Right cardiac atrium (tissue), 5 donors: ENCODE measurements at places on chromosomes 7 and 10. TPM values are rescaled to one million over a fixed set of nuclear protein-coding genes. Genes with fewer than 3 reads are reported as not detected.

LRRN3 gene
- total RNA-seq, result 44.8 TPM

DNA sequence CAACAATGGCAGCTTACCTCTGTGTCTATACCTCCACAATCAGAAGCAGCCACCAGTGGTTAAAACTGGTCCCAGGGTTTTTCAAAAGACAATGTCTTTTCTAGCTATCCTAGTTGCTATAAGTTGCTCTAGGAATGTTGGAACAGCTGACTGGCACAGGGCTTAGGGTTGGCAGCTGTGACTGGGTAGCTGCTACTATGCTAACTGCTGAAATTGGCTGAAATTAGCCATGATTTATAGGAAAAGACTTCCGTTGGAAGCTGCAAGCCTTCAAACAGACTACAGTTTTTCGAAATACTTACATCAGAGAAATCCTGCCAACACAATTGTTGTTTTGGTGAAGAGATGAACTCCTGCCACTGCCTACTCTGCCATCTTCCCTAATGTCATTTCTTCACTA lies 102.3 kb downstream of the MKX start:
- no peak for DNase-seq

GRCh38 chr7:115748123-115748738 lies 282.3 kb downstream of the TFEC start:
- no peak for DNase-seq

DNA sequence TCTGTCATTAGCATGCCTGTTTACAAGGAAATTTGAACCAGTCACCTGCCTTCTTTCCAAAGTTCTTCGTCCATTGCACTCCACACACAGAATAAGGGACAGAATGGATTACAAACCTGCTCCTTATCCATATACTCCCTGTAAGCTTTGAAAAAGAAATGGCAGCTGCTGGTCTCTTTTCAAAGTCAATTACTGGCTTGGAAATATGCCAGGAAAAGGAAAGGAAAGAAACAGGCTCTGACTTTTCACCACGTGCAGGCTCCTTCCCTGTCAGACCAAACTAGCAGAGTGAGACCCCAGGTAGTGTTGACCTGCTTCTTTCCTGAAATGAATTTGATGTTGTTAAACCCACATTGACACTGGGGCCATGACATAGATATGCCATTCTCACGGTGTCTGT lies 84.5 kb downstream of the LHFPL3 start:
- DNase-seq, result no peak

FOXI2 gene
- total RNA-seq, result 0.06 TPM

DNA sequence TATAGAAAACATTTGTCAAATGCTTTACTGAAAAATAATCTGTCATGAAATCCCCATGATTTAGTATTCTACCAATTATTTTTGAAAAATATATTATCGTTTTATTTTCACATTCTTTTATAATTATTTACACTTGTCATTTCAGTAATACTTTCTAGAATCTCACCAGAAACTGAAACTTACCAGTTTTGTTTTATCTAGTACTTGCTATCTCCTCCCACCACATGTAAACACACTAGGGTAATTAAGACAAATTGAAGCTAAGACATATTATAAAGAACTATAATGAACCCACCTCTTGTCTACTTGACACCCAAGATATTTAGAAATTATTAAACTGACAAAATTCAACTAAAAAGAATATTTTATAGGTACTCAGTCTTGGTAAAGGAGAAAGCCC lies 51.5 kb upstream of the GRM3 start:
- DNase-seq, result no peak

GRID2IP gene
- not detected for total RNA-seq

SLC29A3 gene
- total RNA-seq, result 2.2 TPM

- DNase-seq, result no peak
These were observed 6.2 kb downstream of the CCDC6 start for GRCh38 chr10:59900048-59900727.

- DNase-seq, result no peak
These were observed 119.9 kb downstream of the MGMT start for GRCh38 chr10:129586898-129587443.

ZSCAN25 gene
- 9.6 TPM for total RNA-seq

PAX4 gene
- not detected for total RNA-seq

C10orf67 gene
- 0.66 TPM for total RNA-seq

ADAM12 gene
- 2.7 TPM for total RNA-seq

- no peak for DNase-seq
These were observed 19.4 kb downstream of the ZFAND2A start for GRCh38 chr7:1140476-1141104.

RBP3 gene
- not detected for total RNA-seq

DNA sequence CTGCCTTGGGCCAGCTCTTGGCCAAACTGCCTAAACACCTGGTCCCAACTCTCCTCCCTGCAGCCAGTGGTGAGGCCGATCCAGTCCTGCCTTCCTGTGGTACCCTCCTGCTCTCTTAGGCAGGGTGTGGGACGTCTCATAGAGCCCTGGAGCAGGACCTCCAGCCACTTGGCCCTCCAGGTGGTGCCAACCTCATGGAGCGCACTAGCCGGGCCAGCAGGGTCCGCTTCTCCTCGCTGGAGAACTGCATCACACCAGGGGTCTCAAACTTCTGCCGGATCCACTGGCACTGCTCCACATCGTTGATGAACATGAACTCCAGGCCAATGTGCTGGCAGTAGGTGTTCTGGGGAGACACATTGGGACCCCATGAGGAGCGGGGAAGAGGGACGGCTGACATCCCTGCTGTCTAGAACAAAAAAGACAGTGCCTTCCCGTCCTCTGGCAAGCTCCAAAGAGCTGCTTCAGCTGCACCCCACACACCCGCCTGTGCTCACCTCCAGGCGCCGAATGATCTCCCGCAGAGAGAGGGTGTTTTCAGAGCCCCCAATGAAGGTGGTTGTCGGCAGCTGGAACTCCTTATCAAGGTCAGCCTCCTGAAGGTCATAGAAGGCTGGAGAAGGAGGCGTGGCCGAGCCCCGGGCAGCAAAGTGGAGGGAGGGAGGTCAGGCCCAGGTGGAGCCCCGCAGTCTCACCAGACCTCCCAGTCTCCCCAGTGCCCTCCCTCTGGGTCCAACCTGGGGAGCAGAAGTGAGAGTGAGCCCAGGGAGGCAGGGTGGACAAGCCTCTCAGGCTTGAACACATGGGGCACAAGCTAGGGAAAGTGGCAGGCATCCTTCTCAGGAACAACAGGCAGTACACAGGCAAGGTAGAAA lies 10.2 kb downstream of the OGDHL start:
- no peak for DNase-seq

PNLIPRP3 gene
- total RNA-seq, result not detected

CCDC172 gene
- total RNA-seq, result not detected

AMPH gene
- total RNA-seq, result 3.2 TPM

DNA sequence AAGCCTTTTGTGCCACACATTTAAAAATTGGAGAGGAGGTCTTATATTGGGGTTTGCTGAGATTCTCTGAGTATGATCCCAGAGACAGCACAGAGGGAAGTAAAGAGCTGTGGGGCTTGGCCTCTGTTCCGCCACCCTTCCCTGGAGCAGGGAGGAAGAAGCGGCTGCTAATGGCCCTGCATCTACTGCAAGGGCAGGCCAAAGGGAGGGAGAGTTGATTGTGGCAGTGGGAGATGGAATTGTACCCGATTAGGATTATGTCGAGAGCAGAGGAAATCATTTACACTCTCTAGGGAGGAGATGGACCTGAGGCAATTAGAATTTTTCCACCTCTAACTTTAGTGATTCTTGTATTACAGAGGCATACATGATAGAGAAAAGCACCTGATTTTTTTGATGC lies 28.8 kb downstream of the CYP17A1 start:
- no peak for DNase-seq

GRCh38 chr7:28075674-28076358 lies 104.8 kb downstream of the JAZF1 start:
- no peak for DNase-seq

BEND7 gene
- 17.4 TPM for total RNA-seq

GRCh38 chr10:102231357-102232318 lies 5.5 kb downstream of the ELOVL3 start:
- DNase-seq, result peak; percentile 78

TMEM248 gene
- total RNA-seq, result 56.2 TPM

MOGAT3 gene
- total RNA-seq, result not detected

OR2A5 gene
- not detected for total RNA-seq

ITGB8 gene
- 4.9 TPM for total RNA-seq

DNA sequence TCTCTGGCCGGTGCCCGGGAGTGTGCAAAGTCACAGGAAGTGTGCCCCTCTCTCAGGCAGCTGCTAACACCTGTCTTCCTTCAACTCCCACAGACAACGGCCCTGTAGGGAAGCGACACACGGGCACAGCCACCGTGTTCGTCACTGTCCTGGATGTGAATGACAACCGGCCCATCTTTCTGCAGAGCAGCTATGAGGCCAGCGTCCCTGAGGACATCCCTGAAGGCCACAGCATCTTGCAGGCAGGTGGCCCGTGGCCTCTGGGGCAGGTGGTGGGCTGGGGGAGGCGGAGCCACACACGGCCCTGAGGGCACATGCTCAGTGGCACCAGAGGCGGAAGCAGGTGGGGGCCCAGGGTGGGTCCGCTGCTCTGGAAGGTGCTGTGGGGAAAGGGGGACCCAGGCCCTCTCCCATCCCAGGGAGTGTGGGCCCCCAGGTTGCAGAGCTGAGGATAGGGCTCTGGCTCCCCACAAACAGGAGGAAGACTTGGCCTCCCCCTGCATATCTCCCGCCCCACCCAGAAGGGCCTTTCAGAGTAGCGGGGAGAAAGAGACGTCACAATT lies 6.9 kb downstream of the C10orf105 start:
- DNase-seq, result no peak

GRCh38 chr10:102208311-102209035 lies 17.6 kb upstream of the ELOVL3 start:
- peak; percentile 60 for DNase-seq

C1QL3 gene
- 0.38 TPM for total RNA-seq

NEBL gene
- 522 TPM for total RNA-seq

- no peak for DNase-seq
These were observed 20.6 kb upstream of the CDCA7L start for GRCh38 chr7:21966271-21966670.

KDM7A gene
- 13.6 TPM for total RNA-seq

CCL26 gene
- 25.2 TPM for total RNA-seq

DNA sequence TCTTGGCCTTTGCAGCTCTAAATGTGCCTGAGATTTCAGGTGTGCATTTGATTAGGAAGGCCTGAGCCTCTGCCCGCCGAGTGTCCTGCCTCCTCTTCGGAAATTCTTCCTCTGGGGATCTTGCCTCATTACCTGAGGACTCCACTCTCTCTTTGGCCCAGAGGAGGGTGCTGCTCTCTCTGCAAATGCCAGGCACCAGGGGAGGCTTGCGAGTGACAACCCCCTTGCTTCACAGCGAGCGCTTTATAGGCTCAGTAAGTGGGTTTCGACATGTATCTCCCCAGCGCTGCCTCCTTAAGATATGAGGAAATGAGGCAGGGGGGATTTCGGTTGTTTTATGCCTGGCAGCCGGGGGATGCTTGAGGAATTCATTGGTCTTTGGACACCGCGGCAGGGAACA lies 423.9 kb downstream of the GLRX3 start:
- no peak for DNase-seq

CFAP58 gene
- total RNA-seq, result 3.7 TPM

- DNase-seq, result no peak
These were observed 3.4 kb downstream of the ADRA2A start for GRCh38 chr10:111080224-111080623.

DNA sequence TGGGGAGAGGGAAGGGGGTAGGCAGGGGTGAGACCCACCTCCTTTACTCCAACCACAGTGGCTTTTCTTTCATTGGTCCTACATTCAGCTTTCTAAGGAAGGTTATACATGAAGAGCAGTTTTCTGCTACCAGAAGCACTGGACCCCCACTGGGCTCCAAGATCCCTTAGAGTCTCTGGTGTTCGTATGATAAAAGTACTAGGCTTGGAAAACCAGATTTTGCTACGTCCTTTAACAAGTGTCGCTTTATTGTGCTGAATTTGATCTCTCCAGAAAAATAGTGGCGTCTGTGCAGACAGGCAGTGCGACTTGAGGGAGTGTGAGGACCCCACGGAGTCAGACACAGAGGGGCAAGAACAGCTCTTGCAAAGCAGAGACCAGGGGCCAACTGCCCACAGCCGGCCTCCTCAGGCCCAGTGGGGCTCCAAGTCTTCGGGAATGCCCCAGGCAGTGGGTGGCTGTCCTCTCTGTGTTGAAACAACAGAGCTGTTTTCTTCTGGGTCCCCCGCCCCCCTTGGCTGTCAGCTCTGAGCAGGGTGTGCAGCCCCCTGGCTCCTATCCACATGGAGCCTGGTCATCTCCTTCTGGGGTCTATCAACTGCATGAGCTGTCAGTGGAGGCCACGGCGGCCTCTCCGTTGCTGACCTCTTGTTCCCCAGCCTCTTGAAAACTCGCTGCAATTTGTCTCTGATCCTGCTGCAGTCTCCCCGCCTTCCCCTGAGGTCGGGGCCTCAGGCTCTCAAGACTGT lies 333.2 kb downstream of the RPS24 start:
- DNase-seq, result peak; percentile 75

GRCh38 chr10:78764436-78764835 lies 304.3 kb upstream of the ZMIZ1 start:
- DNase-seq, result no peak

ERVW-1 gene
- total RNA-seq, result not detected

- no peak for DNase-seq
These were observed 17.2 kb downstream of the PALD1 start for GRCh38 chr10:70495691-70496261.
